Psoas muscle (tissue), 8 donors: ENCODE measurements at places on chromosomes 5 and 9.

DNA sequence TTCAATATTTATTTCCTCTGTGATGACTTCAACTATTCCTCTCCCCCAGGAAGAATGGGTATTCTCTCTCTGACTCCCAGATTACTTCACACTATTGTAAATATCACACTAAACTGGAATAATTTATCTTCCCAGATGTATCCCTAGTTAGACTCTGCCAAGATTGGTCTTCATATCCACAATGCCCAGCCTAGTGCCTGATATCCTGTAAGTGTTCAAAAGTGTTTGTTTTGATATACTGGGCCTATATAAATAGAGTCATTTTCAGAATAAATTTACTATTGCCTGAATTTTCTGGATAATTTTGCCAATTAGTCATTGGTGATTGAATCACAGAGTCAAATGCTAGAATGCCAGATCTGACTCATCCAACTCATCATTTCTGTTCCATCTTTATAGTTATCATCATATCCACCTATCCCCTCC is 143.7 kb upstream of the TNC start:
- no peak for DNase-seq

GRCh38 chr9:130665431-130666392 is 1.3 kb downstream of the PRDM12 start:
- no peak for DNase-seq

- DNase-seq = no peak
Observed at GRCh38 chr5:142313682-142314081, 11.1 kb downstream of the SPRY4 start.

- DNase-seq = no peak
Observed at GRCh38 chr5:146574713-146575112, 58.7 kb upstream of the GPR151 start.

GRCh38 chr5:72151646-72152045 is 44.4 kb downstream of the MAP1B start:
- DNase-seq = no peak

GRCh38 chr5:148542812-148543211 is 111.5 kb downstream of the HTR4 start:
- no peak for DNase-seq
